Activated CD8-positive, alpha-beta memory T cell treated with anti-CD3 and anti-CD28 coated beads, Interleukin-2, amount 10 ng/mL, durations not matched to agents 7 days and 5 days (primary cell): ENCODE measurements at places on chromosomes 7 and 10.

DNA sequence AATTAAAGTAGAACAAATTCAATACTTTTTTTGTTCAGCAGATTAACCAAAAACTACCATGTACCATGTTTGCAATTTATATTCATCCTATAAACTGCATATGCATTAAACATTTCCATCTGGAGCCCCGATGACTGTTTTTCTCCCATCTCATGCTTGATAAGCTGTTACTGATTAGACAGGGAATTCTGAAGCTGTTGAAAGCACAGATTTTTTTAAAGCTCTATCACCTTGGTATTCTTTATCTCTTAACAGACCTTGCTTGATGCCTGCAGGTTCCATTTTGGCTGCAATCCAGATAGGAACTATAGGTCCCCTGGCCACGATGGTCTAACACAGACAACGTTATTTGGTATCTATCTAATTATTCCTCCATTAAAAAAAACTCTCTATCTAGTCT, 961.7 kb downstream of the CNTNAP2 start:
- DNase-seq, result no peak

- no peak for DNase-seq
These were observed 178.7 kb upstream of the PODXL start for GRCh38 chr7:131735101-131735500.

GRCh38 chr7:81339946-81340345, 421.1 kb upstream of the SEMA3C start:
- DNase-seq, result no peak

GRCh38 chr10:71911296-71911953, 52.8 kb upstream of the CHST3 start:
- no peak for DNase-seq

- DNase-seq, result no peak
These were observed 92.4 kb downstream of the ARID5B start for GRCh38 chr10:61993711-61994401.
